ENCODE measurements at places on chromosomes 12 and 14. TPM values are rescaled to one million over a fixed set of nuclear protein-coding genes. Genes with fewer than 3 reads are reported as not detected.

Gene LALBA
- total RNA-seq: not detected

Gene TAS2R9
- not detected for total RNA-seq

Gene DDHD1
- 23.6 TPM for total RNA-seq

Gene COX8C
- not detected for total RNA-seq

Gene MYF5
- total RNA-seq: not detected

Gene C14orf180
- not detected for total RNA-seq

Gene SERPINA12
- not detected for total RNA-seq

Gene MIS18BP1
- 35.2 TPM for total RNA-seq

Gene RFLNA
- total RNA-seq: 0.50 TPM

Gene NTN4
- total RNA-seq: 8.5 TPM

Gene KRT3
- not detected for total RNA-seq

Gene TEX52
- 0.12 TPM for total RNA-seq

Gene TMEM117
- 11.4 TPM for total RNA-seq

Gene USP44
- total RNA-seq: 3.4 TPM

Gene RNF212B
- not detected for total RNA-seq

Gene TOMM20L
- total RNA-seq: not detected

Gene RPS29
- total RNA-seq: 1,245 TPM

Gene ASPG
- not detected for total RNA-seq

Gene MIP
- not detected for total RNA-seq

Gene KCNH5
- 0.12 TPM for total RNA-seq

Gene RD3L
- total RNA-seq: not detected

Gene SPRING1
- 29.1 TPM for total RNA-seq

Gene AKT1
- total RNA-seq: 203 TPM

Gene SPX
- 0.77 TPM for total RNA-seq

Gene CYP46A1
- total RNA-seq: 0.11 TPM

Gene CDK17
- total RNA-seq: 58.6 TPM

Gene PRR4
- 1.1 TPM for total RNA-seq

Gene GLTP
- total RNA-seq: 82.8 TPM

Gene DICER1
- 31.3 TPM for total RNA-seq

Gene TMEM179
- 0.25 TPM for total RNA-seq

Gene ANKLE2
- 82.7 TPM for total RNA-seq

Gene KRT71
- not detected for total RNA-seq

Gene RHOF
- 10.8 TPM for total RNA-seq

Gene PTPN6
- total RNA-seq: 0.11 TPM

Gene ALG10
- total RNA-seq: 6.2 TPM

Gene DAZAP2
- 43.6 TPM for total RNA-seq

Gene SDSL
- total RNA-seq: 7.5 TPM

Gene ASCL1
- not detected for total RNA-seq

Gene OTX2
- not detected for total RNA-seq

Gene PAX9
- total RNA-seq: under 0.01 TPM

Gene TRIM9
- 0.62 TPM for total RNA-seq

Gene FGF6
- not detected for total RNA-seq

Gene GALNT9
- 1.2 TPM for total RNA-seq

Gene E2F7
- total RNA-seq: 32.6 TPM
